ENCODE measurements at places on chromosomes 3 and 15.

DNA sequence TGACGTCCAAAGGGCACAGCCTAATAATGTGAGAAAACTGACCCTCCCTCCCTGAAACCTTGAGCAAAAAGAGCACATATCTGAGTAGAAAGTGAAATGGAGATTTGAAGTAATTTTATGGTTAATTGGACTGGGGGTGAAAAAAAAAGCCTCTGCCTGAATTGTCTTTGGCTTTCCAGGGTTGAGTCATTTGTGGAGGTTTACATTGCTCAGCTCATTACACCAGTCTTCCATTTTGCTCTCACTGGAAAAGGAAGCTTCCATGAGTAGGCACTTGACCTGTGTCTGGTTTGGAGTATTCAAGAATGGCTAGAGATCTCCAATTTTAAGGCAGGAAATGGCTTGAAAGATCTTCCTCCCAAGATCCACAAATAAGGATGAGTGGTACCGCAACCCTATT lies 273.9 kb downstream of the PDCD6IP start:
- no peak for DNase-seq

- peak; percentile 7 for DNase-seq
Observed at GRCh38 chr15:44319385-44319784, 30.9 kb downstream of the GOLM2 start.

- no peak for DNase-seq
Observed at GRCh38 chr15:44347495-44347894, 59.0 kb downstream of the GOLM2 start.

GRCh38 chr3:150370122-150370602 lies 37.9 kb upstream of the TSC22D2 start:
- no peak for DNase-seq

DNA sequence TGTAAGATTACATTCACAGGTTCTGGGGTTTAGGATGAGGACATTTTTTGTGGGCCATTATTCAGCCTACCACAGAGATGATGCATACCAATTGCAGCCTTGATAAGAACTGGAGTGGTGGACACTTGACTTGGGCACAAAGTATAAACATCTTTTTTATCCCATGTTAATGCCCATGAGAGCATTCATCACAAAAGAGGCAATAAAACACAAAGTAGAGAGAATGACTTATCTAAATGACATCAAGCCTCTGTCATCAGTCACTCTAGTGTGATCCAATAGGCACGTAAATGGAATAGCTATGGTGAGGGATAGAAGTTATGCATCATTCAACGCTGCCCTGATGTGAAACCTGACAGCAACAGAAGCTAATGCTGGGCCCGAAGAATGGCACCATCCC lies 25.8 kb downstream of the VEPH1 start:
- DNase-seq, result no peak

GRCh38 chr3:194585880-194586281 lies 47.3 kb downstream of the TMEM44 start:
- no peak for DNase-seq

DNA sequence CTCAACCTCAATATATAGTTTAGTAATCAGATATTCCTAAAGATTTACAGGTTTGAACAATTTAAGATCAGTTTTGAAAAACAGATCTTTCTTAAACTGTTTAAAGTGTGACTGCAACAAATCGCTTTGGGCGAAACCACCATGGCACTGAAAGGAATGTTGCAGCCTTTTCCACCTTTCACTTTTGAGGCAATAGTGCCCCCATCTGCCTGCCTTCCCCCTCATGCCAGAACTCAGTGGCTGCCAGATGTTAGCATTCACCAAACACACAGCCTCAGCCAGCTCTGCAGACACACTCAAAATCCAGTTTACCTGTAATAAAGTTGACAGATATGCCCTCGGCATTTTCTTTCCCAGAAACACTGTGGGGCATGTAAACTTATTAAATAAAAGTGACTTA lies 3.3 kb downstream of the LYSMD4 start:
- DNase-seq, result no peak

- no peak for DNase-seq
Observed at GRCh38 chr3:1092061-1092460, 763 bp upstream of the CNTN6 start.

DNA sequence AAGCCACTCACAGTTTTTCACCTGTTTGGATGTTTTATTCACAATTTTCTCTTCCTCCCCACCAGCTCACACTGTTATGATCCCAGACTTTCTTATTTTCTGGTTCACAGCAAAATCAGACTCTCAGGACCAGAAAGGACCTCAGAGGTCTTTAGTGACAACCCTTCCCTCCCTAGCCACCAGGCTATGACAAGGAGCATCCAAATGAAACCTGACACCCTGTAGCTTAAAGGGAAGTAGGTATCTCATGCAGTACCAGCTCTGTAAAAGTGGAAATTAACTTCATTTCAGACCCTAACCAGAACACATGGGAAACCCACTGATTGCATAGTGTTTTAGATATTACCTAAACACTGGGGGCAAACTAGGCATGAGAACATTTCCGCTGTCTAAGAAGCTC lies 45.3 kb downstream of the ATP13A5 start:
- DNase-seq, result no peak

Data from CD4-positive, alpha-beta T cell treated with Interleukin-1 beta for 1 hour (primary cell).